Ascending aorta (tissue), 2 donors: ENCODE measurements at places on chromosomes 6 and 20.

- no peaks in the 10 kb centered on the region for H3K36me3 ChIP-seq
- H3K4me1 ChIP-seq, result no peaks in the 10 kb centered on the region
- DNase-seq, result no peak
- H3K27me3 ChIP-seq, result no peaks in the 10 kb centered on the region
Measured at GRCh38 chr6:131931063-131931750, 20.0 kb downstream of the CCN2 start.

DNA sequence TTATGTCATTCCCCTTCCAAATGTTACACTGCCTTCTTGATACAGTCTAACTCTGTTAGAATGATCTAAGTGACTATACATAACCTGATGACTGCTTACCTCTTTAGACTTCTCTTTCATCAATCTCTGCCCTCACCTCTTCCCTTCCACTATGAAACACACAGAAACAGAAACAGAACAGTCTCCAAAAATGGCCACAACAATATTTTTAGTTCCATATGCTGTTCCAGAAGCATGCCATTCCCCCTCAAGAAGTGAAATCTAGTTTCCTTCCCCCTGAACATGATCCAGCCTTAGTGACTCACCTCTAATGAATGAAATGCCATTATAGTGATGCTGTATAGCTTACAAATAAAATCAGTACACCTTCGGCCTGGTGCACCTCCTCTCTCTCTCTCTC, 229.3 kb upstream of the TENT5A start:
- no peak for DNase-seq
- no peaks in the 10 kb centered on the region for H3K36me3 ChIP-seq
- no peaks in the 10 kb centered on the region for H3K27me3 ChIP-seq
- no peak overlapping the region for H3K4me3 ChIP-seq
- no peaks in the 10 kb centered on the region for H3K4me1 ChIP-seq
- H3K27ac ChIP-seq, result peak overlapping the region; percentile 71

- no peak overlapping the region for H3K4me3 ChIP-seq
- no peaks in the 10 kb centered on the region for H3K4me1 ChIP-seq
- no peaks in the 10 kb centered on the region for H3K36me3 ChIP-seq
- DNase-seq, result no peak
Measured at GRCh38 chr6:168058691-168059551, 20.1 kb downstream of the FRMD1 start.

- no peak overlapping the region for H3K4me3 ChIP-seq
- H3K27ac ChIP-seq, result no peak overlapping the region
- H3K4me1 ChIP-seq, result no peaks in the 10 kb centered on the region
- no peaks in the 10 kb centered on the region for H3K27me3 ChIP-seq
- no peaks in the 10 kb centered on the region for H3K36me3 ChIP-seq
Measured at GRCh38 chr6:66883453-66883852, 1176.4 kb upstream of the EYS start.

DNA sequence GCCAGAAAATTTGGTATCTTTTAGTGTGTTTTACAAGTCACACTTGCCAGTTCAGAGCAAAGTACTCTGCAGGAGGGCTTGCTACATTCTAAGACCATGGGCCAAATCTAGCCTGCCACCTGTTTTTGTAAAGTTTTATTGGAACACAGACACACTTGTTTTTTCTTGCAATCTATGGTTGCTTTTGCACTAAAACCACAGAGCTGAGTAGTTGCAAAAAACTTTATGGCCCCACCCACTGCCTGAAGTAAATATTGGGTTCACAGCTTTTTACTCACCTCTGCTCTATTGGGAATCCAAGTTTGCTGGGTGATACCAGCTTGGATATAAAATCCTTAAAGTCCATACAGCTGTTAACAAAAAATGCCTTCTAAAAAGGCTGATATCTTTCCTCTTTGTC, 109.0 kb downstream of the ZFP64 start:
- H3K27ac ChIP-seq, result no peak overlapping the region
- H3K27me3 ChIP-seq, result no peaks in the 10 kb centered on the region
- DNase-seq, result no peak

DNA sequence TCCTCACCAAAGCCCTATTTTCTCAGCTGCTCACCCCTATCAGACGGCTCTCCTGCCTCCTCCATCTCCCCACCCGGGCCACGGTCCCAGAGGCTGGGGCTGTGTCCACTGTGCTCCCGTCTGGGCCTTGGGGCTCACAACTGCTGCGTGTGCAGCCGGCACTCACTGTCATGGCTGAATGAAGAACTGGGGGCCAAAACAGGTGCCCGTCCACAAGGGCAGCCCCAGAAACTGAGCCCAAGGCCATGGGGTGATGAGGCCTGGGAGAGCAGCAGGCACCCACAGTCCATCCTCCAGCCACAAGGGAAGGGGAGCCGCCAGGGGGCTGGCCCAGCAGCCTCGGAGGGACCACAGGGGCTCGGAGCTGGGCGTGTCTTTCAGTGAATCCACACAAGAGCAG, 159.5 kb downstream of the DLL1 start:
- peak; percentile 54 for DNase-seq
- no peak overlapping the region for H3K4me3 ChIP-seq
- no peaks in the 10 kb centered on the region for H3K27me3 ChIP-seq
- H3K27ac ChIP-seq, result no peak overlapping the region
